ENCODE measurements at places on chromosomes 1 and 21.

DNA sequence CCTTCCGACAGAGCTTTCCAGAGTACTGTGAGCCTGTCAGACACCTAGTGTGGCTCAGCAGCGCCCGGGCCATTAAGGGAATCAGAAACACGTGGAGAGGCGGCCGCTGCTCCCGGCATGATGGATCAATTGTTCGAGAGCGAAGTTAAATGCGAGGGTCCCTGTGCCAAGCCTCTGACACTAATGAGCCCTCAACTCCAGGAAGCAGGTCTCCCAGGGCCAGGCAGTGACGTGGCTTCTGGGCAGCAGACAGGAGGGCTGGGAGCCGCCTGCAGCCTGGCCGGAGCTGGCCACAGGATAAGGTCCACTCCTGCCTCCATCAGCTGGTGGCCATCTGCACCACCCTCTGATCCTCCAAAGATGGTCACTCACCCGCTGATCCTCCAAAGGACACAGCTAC lies 67.5 kb upstream of the CLDN14 start:
- DNase-seq: no peak

- DNase-seq: no peak
Measured at GRCh38 chr1:51314974-51315373, 15.4 kb downstream of the TTC39A start.

DNA sequence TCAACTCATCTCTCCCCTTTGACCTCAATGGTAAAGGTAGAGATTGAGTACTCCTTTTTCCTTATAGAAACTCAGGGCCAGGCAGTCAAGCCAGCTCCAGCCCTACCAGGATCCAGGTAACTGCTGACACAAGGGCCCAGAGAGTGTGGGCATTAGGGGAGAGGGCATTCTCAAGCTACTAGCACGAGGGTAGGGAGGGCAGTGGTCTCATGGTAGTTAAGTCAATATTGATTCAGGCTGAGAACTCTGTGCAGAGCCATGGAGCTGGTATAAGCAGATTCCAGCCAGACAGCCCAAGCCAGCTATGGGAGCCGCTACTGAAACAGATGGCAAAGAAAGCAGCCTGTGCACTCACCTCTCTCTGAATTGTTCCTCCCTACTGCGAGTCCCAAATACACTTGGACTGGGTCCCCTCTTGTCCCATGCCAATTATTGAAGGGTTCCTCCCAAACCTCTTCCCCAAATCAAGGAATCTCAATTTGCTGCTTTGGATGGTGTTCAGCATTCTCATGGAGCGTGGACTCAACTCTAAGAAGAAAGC lies 2.8 kb downstream of the PI4KB start:
- DNase-seq: no peak

DNA sequence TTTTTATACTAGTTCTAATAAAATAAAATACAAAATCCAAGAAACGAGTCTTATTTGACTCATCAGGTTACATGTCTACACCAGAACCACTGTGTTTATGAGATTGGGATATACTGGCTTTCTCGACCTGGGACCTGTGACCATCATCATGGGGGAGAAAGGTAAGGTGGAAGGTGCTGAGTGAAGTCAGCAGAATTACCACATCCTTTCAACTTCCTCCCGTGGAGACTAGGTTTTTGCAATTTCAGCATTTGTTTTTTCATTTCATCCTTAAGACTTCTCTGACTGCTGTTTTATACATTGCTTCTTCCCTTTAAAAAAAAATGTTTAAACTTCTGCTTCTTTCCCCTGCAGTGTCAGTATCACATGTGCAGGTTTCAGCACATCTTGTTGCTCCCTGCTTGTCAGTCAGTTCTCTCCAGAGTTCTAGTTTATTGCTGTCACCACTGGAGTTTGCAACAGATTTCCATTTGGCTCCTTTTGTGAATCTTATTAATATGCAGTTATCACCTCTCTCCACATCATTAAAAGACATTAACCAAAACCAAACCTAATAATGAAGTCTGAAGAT lies 60.4 kb upstream of the HAO2 start:
- DNase-seq: no peak

GRCh38 chr1:197197430-197197997 lies 51.0 kb upstream of the ASPM start:
- DNase-seq: no peak

DNA sequence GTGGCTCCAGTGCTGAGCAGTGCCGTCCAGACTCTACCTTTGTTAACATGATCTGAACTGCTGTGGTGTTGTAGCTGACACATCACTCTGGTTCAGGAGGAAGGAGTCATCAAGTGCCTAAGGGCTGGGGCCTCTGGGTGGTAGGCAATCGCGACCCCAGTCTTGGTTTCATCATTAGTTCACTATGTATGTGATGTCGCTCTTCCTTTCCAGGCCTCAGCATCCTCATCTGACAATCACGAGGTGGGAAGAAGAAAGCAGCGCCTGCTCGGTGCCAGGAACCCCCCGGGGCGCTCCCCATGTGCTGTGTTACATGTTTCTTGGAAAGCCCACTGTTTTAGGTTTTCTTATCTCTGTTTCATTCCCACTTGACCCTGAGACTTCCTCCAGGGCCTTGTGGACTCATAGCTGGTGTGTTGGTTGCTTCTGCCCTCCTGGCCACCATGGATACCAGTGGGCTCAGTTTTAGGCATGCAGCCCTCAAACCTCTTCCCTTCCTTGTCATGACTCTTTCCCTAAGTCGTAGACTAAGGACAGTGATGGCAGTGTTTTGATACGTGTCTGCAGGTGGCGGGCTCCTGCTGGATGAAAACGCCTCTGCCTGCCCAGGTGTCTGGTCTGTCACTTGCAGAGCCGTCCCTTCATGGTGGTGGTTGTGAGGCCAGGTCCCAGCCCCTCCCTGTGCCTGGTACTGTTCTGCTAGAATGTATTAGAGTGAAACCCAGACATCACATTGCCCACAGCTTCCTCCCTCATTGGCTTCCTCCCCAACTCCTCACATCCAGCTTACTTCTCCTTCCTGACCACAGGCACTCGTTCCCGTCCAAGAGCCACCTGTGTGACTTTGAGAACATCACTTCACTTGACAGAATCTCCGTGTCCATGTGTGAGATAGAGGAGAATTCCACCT lies 17.2 kb upstream of the FOXO6 start:
- no peak for DNase-seq

All from stromal cell of bone marrow (primary cell).